GM23248 (cell line): ENCODE measurements at places on chromosomes 5 and 9. TPM values are rescaled to one million over a fixed set of nuclear protein-coding genes. Genes with fewer than 3 reads are reported as not detected.

DNA sequence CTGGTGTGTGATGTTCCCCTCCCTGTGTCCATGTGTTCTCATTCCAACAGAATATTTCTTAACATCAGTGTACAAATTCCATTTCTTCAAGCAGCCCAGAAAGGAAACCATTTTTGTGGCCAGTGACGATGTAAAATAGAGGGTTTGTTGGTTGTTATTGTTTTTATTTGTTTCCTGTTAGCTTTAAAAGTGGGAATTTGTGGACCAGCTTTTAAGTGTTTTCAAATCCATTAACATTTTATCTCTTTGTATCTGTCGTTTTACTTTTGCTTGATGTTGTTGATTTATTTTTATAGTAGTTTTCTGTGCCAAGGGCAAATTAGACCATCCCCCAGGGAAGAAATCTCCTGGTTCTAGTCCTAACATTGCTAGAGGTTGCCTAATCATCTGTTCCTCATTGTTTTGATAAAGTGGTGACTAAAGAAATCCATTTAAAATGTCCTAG is 100.0 kb downstream of the GDNF start:
- DNase-seq: peak; percentile 77

DNA sequence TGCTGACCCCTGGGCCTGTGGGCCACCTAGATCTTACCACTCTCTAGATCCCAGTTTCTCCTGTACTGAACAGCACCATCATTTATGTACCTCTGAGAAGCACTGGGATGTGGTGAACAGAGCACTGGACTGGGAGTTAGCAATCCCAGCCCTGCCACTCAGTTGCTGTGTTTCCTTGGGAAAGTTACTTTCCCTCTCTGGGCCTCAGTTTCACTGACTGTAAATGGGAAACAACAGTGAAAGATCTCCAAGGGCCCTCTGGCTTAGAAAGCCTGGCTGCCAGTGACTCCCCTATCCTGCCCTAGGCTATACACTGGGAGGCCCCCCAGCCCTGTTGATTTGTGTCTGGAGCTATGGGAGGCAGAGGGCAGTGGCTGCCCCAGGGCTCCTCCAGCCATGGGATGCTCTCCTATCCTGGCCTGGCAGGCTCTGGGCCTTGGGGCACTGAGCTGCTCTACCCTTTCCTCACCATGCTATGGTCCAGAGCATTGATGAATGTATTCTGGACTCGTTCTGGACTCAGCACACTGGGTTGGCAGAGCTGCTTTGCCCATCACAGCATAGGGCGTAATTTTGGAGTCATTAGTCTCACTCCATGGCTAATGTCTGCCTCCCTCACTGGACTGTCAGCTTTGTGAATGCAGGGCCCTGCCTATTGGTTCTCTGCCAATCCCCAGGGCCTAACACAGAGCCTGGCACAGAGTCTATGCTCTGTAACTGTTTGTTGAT is 99.3 kb downstream of the RGS3 start:
- no peak for DNase-seq

- DNase-seq: no peak
These were observed 299.1 kb downstream of the EPB41L4A start for GRCh38 chr5:112119969-112120368.

GRCh38 chr9:20065796-20066700 is 277.2 kb upstream of the SLC24A2 start:
- DNase-seq: no peak

DNA sequence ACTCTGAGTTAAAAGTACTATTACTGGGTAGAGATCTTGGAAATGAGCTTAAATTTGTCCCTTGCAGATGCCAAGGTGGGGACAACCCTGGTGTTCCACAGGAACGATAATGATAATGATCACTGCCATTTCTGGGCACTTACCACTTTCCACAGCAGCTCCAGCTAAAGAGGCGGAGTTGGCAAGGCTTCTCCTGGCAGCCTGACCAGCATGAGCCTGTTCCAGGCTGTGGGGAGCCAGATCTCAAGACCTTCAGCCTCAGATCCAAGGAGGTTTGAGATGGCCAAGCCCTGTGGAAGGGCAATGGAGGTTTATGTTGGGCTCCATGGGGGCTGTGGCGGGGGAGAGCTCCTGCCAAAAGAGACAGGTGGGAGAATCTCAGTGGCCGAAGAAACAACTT is 244.9 kb upstream of the MVB12B start:
- DNase-seq: no peak

- DNase-seq: peak; percentile 27
These were observed 128.8 kb downstream of the TMC1 start for GRCh38 chr9:72650206-72650605.

GRCh38 chr5:142863856-142864255 is 93.7 kb downstream of the ARHGAP26 start:
- DNase-seq: no peak

DNA sequence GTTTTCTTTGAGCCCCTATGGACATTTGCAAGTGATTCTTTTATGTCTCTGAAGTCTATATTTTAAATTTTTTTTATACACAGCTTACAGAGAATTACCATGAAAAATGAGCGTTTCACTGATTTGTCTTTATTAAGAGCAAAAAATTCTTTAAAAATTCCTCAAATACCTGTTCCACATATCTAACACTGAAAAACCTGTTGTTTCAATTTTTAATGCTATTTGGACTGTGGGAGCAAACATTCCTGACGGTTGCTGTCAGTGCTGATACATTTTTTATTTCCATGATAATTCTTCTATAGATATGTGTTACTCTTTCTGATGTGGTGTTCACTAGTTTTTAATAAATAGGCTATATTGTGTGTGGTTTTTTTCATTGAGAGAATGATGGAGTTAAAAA is 199.8 kb downstream of the GDNF start:
- no peak for DNase-seq

DNA sequence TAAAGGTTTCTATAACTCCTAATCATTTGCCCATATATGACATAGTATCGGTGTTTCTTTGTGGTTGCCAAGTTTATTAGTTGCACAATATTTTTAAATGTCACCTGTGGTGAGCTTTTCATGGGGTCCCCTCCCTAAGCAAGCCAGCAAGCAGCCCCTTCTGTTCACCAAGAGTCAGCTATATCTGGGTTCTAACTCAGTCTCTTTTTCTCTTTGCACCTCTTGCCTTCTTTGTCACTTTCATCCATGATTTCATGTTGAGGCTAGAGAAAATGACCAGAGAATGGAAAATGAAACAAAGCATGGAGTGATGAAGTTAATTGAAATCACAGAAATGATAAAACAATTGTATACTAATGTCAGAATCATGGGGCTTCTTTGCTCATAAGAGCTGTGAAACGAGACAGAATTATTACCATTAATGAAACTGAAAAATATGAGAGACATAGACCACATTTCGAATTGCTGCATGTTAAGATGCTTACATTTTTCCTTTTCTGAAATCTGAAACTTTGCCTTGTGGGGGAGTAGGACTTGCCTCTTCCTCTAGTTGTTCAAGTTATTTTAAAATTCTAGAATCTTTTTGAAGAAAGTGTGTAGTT is 75.7 kb downstream of the CAMK4 start:
- no peak for DNase-seq

DNA sequence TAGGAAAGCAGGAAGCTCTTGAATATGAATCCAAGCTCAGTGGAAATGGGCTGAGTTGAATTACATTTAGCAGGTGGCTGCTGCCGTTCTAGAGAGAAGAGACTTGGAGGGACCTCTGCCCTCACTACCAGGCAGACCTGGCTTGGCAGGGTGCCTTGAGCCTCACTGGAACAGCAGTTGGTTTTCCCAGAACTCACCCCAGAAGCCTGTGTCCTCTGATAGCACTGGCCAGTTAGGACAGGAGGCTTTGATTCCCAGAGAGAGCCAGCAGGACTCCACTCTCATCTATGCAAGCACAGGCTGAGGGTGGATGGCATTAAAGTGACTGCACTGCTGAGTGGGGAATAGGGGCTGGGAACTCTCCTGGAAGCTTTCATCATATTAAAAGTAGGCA is 54.8 kb downstream of the PWWP2A start:
- DNase-seq: no peak

DNA sequence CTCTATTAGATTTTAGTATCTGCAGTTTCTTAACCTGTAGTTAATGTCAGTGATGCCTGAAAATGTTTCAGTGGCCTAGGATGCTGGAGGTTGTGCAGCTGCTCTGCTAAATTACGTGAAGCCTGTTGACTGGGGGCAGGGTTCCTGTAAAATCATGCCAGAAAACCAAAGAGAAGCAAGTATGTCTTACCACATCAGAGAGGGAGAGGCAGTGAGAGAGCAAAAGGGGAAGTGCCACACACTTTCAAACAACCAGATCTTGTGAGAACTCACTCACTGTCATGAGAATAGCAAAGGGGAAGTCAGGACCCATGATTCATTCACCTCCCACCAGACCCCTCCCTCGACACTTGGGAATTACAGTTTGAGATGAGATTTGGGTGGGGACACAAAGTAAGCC is 83.9 kb upstream of the CYLC2 start:
- no peak for DNase-seq

DNA sequence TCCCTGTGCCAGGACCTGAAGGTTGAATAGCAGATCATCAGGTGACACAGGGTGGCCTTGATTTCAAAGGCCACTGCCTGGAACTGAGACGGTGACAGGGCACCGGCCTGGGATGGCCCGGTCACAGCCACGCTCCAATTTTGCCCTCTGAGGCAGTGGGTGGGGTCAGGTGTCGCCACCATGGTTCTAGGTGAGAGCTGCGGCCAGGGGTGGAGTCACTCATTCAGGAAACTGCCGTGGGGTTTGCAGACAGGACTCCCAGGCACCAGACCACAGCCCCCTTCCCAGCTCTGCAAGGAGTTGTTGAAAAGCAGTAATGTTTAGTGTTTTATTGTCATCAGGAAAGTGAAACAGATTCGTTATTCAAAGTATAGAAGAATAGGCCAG is 17.3 kb upstream of the RNU6ATAC start:
- no peak for DNase-seq

GRCh38 chr9:8857068-8857925 is 1057.7 kb upstream of the DMAC1 start:
- DNase-seq: peak; percentile 5

DNA sequence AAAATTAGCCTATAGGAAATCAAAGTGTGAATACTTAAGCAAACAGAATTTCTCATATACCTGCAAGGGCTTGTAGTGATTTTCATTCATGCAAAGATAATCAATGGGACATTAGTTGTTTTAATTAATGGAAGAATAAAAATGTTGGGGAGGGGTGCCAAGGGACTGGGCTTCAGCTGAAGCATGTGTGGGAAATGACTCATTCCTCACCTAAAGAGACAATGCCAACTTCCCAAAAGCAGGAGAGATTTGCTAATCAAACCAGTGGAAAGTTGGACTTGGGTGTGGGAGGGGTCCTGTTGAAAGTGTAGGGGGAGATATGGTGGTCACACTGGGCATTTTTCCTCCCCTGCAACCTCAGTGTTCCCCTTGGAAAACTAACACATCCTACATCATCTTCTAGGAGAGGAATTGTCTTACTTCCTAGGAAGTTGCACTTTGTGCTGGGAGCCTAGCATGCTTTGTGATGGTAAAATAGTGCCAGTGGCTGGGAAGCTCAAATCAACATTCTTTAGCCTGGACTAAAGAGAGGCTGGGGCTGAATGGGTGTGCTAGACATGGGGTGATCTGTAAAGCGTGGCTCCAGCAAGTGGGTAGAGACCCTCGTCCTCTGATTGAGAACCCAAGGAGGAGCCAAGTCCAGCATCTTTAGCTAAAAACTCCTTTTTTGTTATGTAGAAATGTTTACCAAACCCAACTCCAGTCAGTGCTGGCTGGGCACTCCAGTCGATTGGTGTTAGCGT is 6.4 kb upstream of the LHX2 start:
- DNase-seq: no peak

GRCh38 chr5:170228762-170229435 is 3.9 kb upstream of the C5orf58 start:
- no peak for DNase-seq

- DNase-seq: no peak
These were observed 100.6 kb upstream of the TARS1 start for GRCh38 chr5:33340195-33340594.

DNA sequence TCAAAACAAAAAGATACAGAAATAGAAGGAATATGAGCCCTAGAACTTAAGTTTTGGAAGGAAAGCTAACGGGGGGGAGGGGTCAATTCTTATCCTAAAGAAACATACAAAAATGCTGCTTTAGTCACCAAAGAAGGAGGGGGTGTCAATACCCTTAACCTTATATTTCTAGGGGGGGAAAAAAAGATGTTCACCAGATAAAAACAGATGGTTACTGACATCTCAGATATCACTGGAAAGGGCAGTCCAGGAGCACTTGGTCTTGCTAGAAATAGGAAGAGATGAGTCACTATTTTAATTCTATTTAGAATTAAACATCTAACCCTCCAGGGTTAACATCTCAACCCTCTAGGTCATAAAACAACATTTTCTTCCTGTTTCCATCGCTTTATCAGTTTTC is 1.7 kb downstream of the DIAPH1 start:
- peak; percentile 58 for DNase-seq

DNA sequence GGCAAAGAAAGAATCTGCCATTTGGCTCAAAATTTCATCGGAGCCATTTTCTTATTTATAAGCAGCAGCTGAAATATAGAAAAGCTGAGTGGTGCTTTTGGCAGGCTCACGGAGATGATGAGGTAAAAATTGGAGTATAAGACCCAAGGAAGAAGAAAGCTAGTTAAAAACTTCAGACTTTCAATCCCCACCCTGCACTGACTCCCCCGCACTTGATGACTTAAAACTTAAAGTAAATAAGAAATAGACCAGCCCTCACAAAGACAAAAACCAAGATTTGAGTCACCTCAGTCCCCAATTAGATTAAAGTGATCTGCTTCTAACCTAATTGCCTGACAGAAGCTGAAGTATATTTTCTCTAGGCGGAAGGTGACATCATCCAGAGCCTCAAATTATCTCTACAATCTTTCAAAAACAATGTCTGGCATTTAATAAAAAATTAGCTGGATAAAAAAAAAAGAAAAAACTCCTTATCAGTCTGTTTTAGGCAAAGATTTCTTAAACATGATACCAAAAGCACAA is 124.0 kb upstream of the PJA2 start:
- peak; percentile 36 for DNase-seq

GRCh38 chr5:15558240-15558639 is 58.3 kb downstream of the FBXL7 start:
- DNase-seq: no peak

DNA sequence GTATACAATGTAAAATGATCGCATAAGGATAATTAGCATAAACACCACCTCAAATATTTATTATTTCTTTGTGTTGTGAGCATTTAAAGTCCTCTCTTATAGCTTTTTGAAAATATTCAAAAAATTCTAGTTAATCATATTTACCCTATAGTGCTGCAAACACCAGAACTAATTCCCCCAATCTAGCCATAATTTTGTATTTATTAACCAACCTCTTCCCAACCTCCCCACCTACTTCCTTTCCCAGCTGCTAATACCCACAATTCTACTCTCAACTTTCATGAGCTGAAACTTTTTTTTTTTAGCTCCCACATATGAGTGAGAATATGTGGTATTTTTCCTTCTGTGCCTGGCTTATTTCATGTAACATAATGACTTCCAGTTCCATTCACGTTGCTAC is 317.8 kb upstream of the ATP10B start:
- no peak for DNase-seq

- DNase-seq: no peak
These were observed 124.5 kb downstream of the CAAP1 start for GRCh38 chr9:26768145-26768544.

Gene OGN
- 0.11 TPM in 1 of 2 replicates, not detected in the other for total RNA-seq

Gene GFI1B
- total RNA-seq: not detected in 2 replicates

Gene KCNIP1
- not detected in 2 replicates for total RNA-seq

Gene LCN15
- not detected in 2 replicates for total RNA-seq

Gene CEL
- total RNA-seq: 0.22 TPM in 1 of 2 replicates, not detected in the other

Gene HRH2
- total RNA-seq: not detected in 2 replicates

Gene DMRT3
- not detected in 2 replicates for total RNA-seq

Gene SAXO1
- not detected in 2 replicates for total RNA-seq

Gene LTC4S
- total RNA-seq: 3.7 and 6.6 TPM in 2 replicates

Gene FLT4
- total RNA-seq: 0.76 TPM in 1 of 2 replicates, not detected in the other
